NCI-H510A (cell line): ENCODE measurements at places on chromosomes 13 and 19.

DNA sequence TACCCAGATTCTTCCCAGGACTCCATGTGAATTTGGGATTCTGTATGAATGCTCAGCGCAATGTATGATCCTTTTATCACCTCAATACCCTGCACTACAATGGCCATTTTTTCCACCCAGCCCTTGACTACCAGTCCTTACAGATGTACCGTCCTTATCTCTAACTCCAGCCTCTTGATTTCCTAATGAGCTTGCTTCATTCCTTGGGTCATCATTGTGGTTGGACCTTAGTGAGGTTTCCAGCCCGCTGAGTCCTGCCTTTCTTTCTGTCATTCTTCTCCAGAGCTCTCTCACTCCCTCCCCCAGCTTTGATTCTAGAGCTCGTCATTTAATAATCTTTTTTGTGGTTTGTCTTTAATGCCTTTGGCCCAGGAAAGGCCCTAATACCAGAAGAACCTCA, 438.5 kb downstream of the ZNF536 start:
- no peak for DNase-seq

DNA sequence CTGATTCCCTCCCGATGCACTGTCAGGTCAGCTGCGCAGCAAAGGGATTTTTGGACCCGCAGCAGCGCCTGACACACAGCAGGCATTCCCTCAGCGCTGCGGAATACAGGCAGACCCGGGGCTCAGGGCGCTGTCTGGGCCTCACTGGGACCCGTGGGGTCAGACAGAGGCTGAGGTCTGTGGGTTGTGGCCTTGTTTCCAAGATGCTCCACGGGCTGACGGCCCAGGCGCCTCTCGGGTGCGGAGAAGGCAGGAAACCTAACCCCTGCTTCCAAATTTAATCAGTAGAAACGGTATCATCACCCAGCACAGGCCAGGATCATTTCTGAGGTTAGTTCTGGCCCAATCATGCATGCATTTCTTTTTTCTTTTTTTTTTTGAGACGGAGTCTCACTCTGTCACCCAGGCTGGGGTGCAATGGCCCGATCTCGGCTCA, 686 bp upstream of the RNF126 start:
- no peak for DNase-seq

GRCh38 chr13:89363144-89363543, 1692.0 kb downstream of the SLITRK5 start:
- DNase-seq: peak; percentile 95

DNA sequence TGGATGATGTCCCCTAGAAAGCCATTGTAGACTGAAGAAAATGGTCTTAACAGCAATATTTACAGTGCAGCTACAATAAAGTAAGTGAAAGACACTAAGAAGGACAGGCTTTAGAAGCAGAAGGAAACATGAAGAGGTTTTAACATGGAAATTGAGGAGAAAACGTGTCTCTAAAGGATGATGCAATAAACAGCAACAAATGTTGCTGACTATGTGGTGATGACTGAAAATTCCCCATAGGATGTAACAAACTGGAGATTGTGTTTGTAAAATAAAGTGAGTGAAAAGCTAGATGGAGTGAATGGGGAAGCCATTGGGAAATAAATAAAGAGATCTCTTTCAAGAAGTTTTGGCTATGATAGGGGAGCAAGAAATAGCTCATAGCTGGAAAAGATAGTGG, 186.7 kb upstream of the IPO5 start:
- DNase-seq: no peak

- peak; percentile 61 for DNase-seq
Measured at GRCh38 chr19:45400192-45400591, 4.7 kb downstream of the PPP1R13L start.

GRCh38 chr19:39299404-39299803, 3.2 kb downstream of the IFNL1 start:
- DNase-seq: no peak

- DNase-seq: no peak
Measured at GRCh38 chr13:43652760-43653159, 134.0 kb downstream of the ENOX1 start.

GRCh38 chr13:48818495-48819356, 157.0 kb upstream of the FNDC3A start:
- DNase-seq: no peak

- DNase-seq: no peak
Measured at GRCh38 chr13:75628801-75629200, 7.3 kb upstream of the LMO7 start.

GRCh38 chr13:67961331-67961730, 731.2 kb upstream of the PCDH9 start:
- no peak for DNase-seq

DNA sequence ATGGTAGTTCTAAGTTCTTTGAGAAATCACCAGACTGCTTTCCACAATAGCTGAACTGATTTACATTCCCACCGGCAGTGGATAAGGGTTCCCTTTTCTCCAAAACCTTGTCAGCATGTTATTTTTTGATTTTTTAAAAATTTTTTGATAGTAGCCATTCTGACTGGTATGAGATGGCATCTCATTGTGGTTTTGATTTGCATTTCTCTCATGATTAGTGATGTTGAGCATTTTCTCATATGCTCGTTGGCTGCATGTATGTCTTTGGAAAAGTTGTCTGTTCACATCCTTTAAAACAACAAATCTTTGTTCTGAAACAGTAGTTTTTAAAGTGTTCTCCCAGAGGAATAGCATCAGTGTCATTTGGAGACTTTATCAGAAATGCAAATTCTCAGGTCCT, 77.5 kb upstream of the POMP start:
- no peak for DNase-seq

- DNase-seq: no peak
Measured at GRCh38 chr19:48196321-48196763, 25.9 kb downstream of the ZSWIM9 start.
